ENCODE measurements at places on chromosomes 7 and 10. TPM values are rescaled to one million over a fixed set of nuclear protein-coding genes. Genes with fewer than 3 reads are reported as not detected.

- peak; percentile 15 for DNase-seq
Observed at GRCh38 chr10:124731551-124731950, 12.6 kb downstream of the FAM53B start.

- DNase-seq: peak; percentile 42
Observed at GRCh38 chr10:133132473-133133291, 27.3 kb upstream of the KNDC1 start.

- no peak for DNase-seq
Observed at GRCh38 chr7:123096976-123097375, 101.5 kb upstream of the TAS2R16 start.

The MACC1 gene
- total RNA-seq: 0.32 TPM

DNA sequence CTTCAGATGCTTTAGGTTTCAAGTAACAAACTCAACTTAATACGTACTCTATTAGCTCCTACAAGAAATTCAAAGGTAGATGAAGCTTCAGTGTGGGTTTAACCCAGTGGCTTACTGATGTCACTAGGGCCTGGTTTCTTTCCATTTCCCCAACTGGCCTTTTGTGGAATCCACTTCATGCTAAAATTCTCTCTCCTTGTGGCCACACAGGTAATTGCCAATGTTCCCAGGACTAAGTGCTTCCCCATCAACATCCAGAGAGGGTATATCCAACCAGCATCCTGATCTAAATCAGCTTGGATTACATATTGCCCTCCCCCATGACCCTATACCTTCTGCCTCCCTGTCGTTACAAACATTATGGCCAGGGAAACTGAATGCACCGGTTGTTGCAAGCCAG is 10.7 kb downstream of the FBXL13 start:
- no peak for DNase-seq

The RBP3 gene
- total RNA-seq: not detected

The GNG11 gene
- 17.3 TPM for total RNA-seq

DNA sequence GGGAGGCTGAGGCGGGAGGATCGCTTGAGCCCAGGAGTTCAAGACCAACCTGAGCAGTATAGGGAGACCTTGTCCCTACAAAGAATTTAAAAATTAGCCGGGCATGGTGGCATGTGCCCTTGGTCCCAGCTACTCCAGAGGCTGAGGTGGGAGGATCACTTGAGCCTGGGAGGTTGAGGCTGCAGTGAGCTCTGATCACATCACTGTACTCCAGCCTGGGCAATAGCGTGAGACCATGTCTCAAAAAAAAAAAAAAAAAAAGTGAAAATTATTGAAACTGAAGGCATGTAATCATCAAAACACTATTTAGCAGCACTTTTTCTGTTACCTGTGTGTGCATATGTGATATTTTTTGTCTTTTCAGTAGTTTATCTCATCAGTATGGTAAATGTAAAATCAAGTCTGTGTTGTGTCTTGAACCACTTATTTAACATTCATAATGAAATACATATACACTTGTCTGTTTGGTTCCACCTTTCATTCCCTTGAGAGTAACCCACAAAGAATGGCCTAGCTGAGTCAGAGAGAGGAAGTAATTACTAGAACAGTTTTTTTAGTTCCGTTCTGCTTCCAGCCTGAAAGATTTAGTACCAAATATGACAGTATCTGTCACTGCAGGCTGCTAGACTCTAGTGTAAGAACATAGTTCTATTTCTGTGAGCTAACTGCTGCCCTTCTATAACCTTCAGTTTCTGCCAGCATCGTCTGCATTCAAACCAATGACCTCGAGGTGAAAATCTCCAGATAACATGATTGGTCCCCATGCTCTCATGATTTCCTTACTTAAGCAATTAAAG is 68.6 kb downstream of the MMRN2 start:
- no peak for DNase-seq

The CTBP2 gene
- total RNA-seq: 65.9 TPM

DNA sequence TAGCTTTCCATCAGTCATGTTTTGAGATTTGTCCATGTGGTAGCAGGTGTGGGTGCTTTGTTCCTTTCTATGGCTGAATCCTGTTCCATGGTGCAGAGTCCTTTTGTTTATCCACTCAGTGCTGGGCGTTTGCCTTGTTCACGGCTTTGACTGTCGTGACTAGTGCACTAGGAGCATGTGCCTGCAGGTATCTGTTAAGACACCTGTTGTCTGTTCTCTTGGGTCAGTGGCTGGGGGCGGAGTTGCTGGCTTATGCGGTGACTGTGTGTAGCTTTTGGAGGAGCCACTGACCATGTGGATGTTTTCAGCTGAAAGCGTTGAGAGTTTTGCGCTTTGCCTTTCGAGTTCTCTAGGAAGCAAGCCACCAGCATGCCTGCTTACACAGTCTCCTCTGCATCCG is 573.1 kb upstream of the FOXK1 start:
- DNase-seq: no peak

GRCh38 chr10:62475551-62475950 is 101.4 kb downstream of the ZNF365 start:
- no peak for DNase-seq

The HOGA1 gene
- 11.0 TPM for total RNA-seq

The CALN1 gene
- under 0.01 TPM for total RNA-seq

The SMO gene
- total RNA-seq: 10.2 TPM

DNA sequence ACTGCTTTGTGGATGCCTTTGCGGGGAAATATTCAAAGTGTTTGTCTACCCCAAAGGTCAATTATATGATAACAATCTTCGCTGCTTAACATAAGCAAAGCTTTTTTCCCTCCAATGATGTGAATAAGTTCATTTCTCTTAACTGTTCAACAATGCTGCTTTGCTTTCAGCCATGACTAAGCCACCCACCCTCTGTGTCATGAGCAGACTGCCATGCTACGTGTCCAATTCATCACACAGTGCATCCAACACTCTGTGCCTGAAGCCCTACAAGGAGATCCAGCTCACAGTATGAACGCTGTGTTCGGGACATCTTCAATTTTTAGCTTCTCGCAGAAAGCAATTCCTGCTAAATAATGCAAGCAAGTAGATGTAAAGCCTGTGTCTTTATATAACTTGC is 5.7 kb upstream of the TAS2R40 start:
- no peak for DNase-seq

GRCh38 chr7:17957871-17958270 is 17.6 kb upstream of the SNX13 start:
- no peak for DNase-seq

The FANK1 gene
- 2.6 TPM for total RNA-seq

DNA sequence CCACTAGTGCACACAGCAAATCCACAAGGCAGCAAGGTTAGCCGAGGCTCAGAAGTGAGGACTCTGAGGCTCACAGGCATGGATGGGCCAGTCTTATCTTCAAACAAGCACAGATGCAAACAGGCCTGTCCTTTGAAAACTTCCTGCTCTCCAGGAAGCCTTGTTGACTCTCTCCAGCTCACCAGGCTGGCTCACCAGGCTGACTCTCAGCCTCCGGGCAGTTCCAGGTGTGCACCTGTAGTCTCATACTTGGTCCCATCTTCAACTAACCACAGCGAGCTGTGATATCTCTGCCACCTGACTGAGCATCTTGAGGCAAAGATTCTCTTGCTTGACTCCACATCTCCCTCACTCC is 173.9 kb upstream of the ZMIZ1 start:
- no peak for DNase-seq

DNA sequence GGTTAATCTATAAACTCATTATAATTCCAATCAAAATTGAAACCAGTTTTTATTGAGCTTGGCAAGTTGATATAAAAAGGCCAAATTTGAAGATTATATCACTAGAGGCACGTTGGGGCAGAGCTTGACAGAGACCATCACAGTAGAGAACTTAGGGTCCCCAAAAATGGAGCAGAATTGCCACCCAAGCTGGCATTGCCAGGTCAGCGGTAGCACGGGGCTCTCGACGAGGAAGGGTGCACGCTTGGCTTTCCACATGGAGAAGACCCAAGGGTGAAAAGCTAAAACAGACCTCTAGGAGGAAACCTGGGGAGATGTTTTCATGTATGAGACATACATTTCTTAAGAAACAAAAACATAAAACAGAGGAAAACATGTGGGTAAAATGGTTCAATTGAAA is 4.3 kb upstream of the JAKMIP3 start:
- peak; percentile 17 for DNase-seq

The VWDE gene
- 8.8 TPM for total RNA-seq

GRCh38 chr10:46534828-46535524 is 21.5 kb downstream of the GPRIN2 start:
- no peak for DNase-seq

DNA sequence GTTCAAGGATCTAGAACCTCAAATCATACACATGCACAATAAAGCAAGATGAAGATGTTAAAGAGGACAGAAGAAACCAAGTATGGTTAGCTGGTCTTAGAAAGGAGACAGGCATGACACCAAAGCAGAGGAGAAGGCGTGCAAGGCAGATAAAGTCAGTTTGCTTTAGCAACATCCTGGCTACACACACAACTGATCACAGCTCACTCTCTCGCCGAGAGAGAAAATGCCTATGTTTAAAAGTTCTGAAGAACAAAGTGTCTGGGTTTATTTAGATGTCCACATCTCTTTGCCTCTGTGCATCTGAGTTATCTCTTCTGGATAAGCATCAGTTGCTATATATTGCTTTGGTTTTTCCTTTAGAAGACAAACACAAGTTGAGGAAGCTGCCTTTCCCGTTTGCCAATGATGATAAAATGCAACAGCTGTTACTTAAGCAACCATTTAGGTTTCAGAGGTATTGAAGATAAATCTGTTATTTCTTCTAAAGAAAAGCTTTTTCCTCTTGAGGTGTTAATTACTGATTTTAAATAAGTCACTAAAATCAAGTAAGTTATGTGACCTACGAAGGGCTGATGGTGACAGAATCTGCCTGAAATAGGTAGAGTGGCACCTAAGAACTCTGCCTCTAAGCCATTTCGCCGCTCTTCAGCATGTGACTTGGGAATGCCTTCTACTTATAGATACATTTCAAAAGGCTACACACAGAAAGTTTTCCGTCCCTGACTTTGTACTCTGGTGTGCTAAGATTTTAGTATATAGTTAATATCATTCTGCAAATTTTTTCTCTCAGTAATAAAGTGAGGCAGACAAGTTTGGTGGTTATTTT is 146.2 kb upstream of the ASAH2 start:
- DNase-seq: no peak

- no peak for DNase-seq
Observed at GRCh38 chr10:126090911-126091728, 194.8 kb downstream of the FANK1 start.

DNA sequence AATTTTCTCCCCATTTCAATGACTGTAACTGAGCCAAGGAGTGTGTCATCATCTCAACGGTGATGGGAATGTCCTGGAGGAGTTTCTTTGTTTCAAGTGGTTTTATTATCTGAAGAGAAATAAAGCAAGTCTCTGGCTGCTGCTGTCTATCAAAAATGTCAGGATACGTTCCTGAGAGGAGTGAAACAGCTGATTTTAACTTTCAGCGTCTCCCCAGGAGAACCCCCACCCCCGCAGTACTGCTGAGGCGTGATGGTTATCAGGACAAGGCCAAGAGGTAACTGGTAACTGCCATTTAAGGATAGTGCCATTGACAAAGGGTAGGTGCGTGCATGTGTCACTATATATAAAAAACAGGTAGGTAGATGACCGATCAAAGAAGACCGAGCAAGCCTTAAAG is 70.3 kb upstream of the LRGUK start:
- DNase-seq: no peak

The METTL2B gene
- total RNA-seq: 23.6 TPM

GRCh38 chr7:69272101-69272500 is 326.2 kb upstream of the AUTS2 start:
- no peak for DNase-seq

GRCh38 chr10:114301177-114301576 is 62.1 kb downstream of the VWA2 start:
- DNase-seq: no peak

DNA sequence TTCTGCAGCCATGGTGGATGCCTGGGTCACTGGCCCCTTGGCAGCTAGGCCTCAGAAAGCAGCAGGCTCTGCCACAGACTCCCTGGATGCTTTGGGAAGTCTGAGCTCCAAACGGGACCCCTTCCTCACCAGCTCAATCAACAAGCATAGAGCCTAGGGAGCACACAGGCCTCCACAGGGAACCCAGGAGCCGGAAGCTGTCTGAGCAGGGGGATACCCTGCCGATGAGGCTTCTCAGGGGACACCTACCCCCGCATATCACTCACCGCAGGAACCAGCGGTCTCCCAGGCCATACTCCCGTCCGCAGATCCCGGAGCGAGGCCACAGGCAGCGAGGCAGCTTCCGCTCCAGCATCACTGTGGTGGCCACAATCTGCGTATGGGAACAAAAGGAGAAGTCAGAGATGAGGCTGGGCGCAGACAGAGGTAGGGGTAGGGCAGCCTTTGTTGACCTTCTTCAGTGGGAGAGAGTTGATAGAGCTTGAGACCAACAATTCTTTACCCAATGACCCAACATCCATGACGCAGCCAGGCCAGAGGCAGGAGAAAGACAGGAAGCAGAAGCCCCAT is 13.4 kb downstream of the TRPV6 start:
- DNase-seq: peak; percentile 12

DNA sequence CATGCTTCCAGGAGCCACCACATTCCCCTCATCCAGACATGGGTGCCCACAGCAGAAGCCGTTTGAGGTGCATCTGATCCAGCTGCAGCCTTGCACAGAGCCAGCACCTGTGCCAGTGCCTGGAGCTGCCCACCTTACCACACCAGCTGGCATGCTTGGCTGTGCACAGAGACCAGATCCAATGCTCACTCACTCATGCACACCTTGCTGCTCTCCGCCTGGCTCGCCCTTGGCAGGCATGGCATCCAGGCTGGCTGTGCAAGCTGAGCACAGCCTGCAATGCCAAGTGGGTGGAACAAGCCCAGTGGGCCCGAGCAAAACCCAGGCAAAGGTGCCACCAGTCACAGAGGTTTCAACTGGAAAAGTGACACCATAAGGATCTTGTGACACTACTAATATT is 66.9 kb upstream of the SEMA3A start:
- DNase-seq: no peak

- DNase-seq: no peak
Observed at GRCh38 chr7:139297795-139298194, 43.3 kb upstream of the FMC1 start.

GRCh38 chr10:74518061-74518460 is 308.3 kb upstream of the KAT6B start:
- DNase-seq: no peak

- DNase-seq: no peak
Observed at GRCh38 chr10:74486659-74487058, 335.6 kb downstream of the ADK start.

DNA sequence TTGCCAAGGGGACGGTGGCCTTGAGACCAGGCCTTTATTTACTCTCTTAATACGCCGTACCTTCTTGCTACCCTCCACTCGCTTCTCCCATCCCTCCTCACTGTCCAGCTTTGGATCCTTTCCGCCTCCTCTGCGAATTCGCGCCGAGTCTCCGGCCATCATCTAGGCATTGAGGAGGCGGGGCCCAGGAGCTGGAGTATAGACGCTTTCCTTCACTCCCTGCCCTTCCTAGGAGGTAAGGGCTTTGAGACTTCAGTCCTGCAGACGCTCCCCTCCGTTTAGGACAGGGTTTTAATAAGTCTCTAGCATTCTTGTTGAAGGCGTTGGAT is 538 bp downstream of the TFAM start:
- DNase-seq: peak; percentile 18

DNA sequence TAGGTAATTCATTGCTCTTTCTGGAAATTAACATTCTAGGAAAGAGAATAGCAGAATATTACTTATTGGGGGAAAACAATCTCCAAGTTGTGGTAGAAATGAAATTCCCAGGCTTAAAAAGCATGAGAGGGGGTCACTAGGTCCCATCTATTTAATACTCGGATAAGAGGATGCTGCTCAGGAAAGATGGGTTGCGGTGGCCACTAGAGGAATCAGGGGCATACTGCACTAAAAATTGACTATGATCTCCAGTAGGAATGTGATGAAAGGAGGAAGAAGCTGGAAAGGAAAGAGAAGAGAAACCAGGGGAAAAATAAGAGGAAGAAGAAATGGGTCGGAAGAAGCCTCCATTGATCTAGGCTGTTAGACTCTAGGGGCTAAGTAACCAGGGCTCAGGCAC is 192.8 kb downstream of the GPAM start:
- DNase-seq: no peak

Measured in breast epithelium (tissue), 4 donors.